Activated T-cell treated with anti-CD3 and anti-CD28 coated beads, Interleukin-2, amount 50 U/mL, for 24 hours (primary cell): ENCODE measurements at places on chromosomes 4 and X.

DNA sequence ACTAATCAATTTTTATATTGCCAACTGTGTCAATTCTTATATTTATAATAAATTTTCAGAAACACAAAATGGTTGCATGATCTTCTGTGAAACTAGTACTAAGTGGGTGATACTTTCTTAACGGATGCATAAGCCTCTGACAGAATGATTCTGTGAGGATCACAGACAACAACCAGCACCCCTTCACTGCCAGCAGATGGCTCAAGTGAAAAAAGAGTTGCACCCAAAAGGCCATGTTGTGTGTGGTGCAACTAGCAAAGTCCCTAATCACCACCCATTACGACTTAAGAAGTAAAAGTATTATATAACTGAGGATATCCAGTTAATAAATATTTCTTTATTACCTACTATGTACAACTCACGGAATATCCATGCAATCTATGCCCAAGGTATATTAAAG, 334.0 kb downstream of the PCDH19 start:
- H3K4me1 ChIP-seq: no peaks in the 10 kb centered on the region
- H3K27ac ChIP-seq: no peak overlapping the region
- DNase-seq: no peak
- H3K36me3 ChIP-seq: no peaks in the 10 kb centered on the region

GRCh38 chr4:83112231-83112630, 2.3 kb downstream of the PLAC8 start:
- H3K36me3 ChIP-seq: peaks cover 6% of the 10 kb centered on the region
- H3K27ac ChIP-seq: peak overlapping the region; percentile 92
- peaks cover 61% of the 10 kb centered on the region for H3K4me1 ChIP-seq
- no peaks in the 10 kb centered on the region for H3K27me3 ChIP-seq
- peak; percentile 40 for DNase-seq

GRCh38 chr4:70680934-70681333, 7.4 kb upstream of the UTP3 start:
- H3K27ac ChIP-seq: no peak overlapping the region
- no peak for DNase-seq
- no peak overlapping the region for H3K4me3 ChIP-seq
- no peaks in the 10 kb centered on the region for H3K27me3 ChIP-seq

GRCh38 chr4:79993476-79993875, 79.6 kb downstream of the ANTXR2 start:
- peaks cover 14% of the 10 kb centered on the region for H3K36me3 ChIP-seq
- no peak overlapping the region for H3K4me3 ChIP-seq
- H3K27ac ChIP-seq: no peak overlapping the region

DNA sequence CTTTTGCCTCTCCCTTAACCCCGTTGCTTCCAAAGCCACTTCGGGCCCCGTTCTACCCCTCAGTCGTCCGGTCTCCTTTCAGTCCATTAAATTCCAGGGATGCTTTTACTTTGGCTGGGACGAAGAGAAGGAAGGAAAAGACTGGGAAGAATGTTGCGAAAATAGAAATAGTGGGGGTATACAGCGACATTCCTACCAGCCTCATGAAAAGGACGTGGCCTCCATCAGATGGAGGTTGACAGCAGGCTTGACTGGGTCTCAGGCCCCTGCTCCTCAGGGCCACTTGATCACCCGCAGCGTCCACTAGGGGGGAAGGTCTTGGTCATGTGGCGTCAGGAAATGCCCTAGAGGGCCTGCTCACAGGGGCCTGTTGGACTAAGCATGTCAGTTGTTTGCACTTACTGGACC, 657 bp upstream of the ANKRD50 start:
- H3K27ac ChIP-seq: peak overlapping the region; percentile 80
- peak; percentile 37 for DNase-seq
- H3K36me3 ChIP-seq: peaks cover 2% of the 10 kb centered on the region
- peaks cover 13% of the 10 kb centered on the region for H3K4me1 ChIP-seq

GRCh38 chrX:49176421-49177326, 5.0 kb downstream of the PLP2 start:
- peaks cover 25% of the 10 kb centered on the region for H3K4me1 ChIP-seq
- H3K36me3 ChIP-seq: peaks cover 80% of the 10 kb centered on the region
- peak overlapping the region; percentile 54 for H3K27ac ChIP-seq
- no peaks in the 10 kb centered on the region for H3K27me3 ChIP-seq
- DNase-seq: no peak

GRCh38 chrX:16601885-16602284, 48.1 kb upstream of the S100G start:
- H3K4me1 ChIP-seq: peaks cover 24% of the 10 kb centered on the region
- H3K36me3 ChIP-seq: no peaks in the 10 kb centered on the region
- H3K27me3 ChIP-seq: peaks cover 6% of the 10 kb centered on the region
- no peak overlapping the region for H3K27ac ChIP-seq

GRCh38 chr4:164396439-164396838, 357.5 kb upstream of the SMIM31 start:
- DNase-seq: no peak
- no peaks in the 10 kb centered on the region for H3K36me3 ChIP-seq
- H3K27ac ChIP-seq: no peak overlapping the region
- H3K27me3 ChIP-seq: no peaks in the 10 kb centered on the region
- no peaks in the 10 kb centered on the region for H3K4me1 ChIP-seq

DNA sequence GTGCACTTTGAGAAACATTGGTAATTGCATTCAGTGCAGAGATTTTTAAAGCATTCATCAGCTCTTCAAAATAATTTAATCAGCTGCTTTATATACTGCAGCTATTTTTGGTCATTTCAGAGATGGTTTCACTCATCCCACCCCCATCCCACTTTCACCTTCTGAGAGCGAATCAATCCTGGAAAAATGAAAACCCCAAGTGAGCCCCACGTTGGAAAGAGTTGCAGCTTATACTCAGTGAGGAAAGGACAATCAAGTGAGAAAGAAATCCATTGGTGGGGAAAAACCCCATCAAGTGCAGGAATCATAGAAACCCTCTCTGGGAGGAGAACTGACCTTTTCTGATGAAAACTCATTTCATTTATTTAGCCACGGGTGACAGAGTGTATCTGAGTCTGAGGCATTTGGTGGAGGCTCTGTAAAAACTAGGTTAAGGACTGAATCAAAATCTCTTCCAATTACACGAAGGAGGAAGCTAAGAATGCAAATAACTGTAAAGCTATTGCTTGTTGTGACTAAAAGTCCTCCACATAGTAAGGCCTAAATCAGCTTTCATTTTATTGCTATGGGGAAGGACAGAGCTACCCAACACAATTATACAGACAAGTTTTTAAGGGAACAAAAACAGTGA, 240.4 kb upstream of the PGRMC2 start:
- DNase-seq: no peak
- no peak overlapping the region for H3K4me3 ChIP-seq
- H3K27ac ChIP-seq: no peak overlapping the region
- no peaks in the 10 kb centered on the region for H3K36me3 ChIP-seq

DNA sequence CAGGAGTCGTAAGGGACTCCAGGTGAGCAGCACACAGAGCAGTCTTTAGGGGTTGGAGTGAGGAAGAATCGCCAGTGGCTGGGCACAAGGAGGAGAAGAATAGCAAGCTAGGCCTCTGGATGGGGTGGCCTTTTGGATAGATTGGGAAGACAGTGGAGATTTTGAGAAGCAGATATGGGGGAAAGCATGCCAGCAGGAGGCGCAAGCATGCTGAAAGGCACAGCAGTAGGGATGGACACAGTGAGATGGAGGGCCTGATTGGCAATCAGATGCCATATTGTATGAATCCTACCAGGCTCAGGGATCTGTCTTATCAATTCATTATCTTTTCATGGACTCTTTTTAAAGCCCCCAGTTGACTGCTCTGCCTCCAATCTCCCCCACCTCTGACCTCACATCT, 60.4 kb upstream of the MAGEA4 start:
- no peaks in the 10 kb centered on the region for H3K4me1 ChIP-seq
- no peak overlapping the region for H3K27ac ChIP-seq
- H3K36me3 ChIP-seq: no peaks in the 10 kb centered on the region
- peaks cover 28% of the 10 kb centered on the region for H3K27me3 ChIP-seq
- DNase-seq: no peak

GRCh38 chr4:63123441-63123840, 1285.8 kb downstream of the TECRL start:
- H3K27me3 ChIP-seq: no peaks in the 10 kb centered on the region
- no peak for DNase-seq
- H3K4me1 ChIP-seq: no peaks in the 10 kb centered on the region
- no peak overlapping the region for H3K27ac ChIP-seq
